ENCODE measurements at places on chromosomes 7 and 10.

DNA sequence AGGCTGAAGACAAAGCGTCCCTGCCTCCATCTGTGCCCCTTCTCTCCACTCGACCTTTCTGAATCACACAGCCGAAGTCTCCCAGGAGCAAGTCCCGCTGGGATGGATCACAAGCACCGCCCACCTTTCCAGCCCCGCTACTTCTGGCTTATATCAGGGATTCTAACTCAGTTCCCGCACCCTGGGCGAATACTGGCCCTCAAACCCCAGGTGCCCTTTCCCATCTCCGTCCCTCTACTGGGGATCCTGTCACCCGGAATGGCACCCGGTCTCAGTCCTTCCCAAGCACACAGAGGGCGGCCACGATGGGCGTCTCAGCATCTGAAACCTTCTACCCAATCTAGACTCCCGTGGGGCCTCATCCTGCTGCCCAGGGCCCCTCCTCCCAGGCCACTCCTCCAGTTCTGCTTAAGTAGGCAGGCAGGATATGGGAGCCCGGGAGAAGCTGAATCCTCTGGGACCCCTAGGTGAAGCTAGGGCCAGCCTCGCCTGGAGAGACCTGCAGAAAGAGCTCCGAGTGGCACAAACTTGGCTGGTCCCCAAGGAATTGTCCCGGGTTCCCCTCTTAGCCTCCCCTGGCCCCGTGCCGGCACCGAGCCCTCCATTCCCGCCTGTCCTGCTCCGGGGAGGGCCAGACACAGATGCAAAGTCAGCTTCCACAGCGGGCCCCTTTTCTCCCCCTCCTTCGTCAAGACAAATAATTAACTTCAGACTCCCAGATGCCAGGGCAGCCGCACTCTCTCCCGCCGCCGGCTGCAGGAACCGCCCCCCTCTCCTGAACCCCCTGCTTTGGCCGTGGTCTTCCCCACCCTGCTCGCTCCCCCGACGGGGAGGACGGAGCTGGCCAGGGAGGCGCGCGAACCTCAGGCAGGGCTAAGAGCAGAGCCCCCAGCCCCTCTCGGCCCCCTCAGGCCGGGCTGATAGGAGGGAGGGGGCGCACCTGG, 612 bp downstream of the KCP start:
- no peak for DNase-seq

DNA sequence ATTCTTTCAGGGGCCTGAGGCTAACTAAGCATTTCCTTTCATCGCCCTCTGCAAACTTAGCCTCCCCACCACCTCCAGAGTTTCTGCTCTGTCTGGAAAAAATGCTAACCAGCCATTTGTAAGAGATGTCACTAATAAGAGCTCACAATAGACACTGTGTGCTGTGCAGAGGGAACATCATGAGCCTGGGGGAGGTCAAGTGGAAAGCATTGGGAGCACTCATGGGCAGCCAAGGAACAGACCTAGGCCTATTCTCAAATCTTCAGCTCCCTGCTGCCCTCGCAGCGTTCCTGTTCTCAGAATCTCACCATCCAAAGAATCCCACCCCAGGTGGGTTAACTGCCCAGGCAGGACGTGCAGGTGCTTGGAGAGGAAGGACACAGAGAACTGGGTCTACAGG, 27.1 kb upstream of the GPAM start:
- DNase-seq, result no peak

- DNase-seq, result no peak
These were observed 52.6 kb downstream of the INPP5A start for GRCh38 chr10:132590094-132590751.

- DNase-seq, result no peak
These were observed 221.3 kb downstream of the PAXIP1 start for GRCh38 chr7:154781369-154782303.

- no peak for DNase-seq
These were observed 511.8 kb downstream of the GFRA1 start for GRCh38 chr10:115761166-115761565.
